ENCODE measurements at places on chromosomes 6 and 20.

DNA sequence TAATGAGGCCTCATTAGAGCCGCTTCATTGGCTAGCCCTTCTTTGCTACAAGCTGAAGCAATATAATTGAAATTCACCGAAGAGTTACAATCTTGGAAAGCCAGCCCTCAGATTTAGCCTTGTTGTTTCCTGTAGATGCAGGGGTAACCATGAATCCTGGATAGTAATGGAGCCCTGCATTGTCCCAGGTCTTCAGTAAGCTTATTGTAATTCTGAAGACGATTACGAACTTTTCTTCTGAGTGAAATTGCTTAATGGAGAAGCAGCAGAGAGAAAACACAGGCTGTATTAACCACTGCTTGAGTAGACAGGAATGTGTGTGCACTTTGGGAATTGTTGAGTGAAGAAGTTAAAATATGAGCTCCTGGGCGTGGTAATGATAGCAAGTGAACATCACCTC lies 26.3 kb upstream of the NAA20 start:
- no peak for DNase-seq

DNA sequence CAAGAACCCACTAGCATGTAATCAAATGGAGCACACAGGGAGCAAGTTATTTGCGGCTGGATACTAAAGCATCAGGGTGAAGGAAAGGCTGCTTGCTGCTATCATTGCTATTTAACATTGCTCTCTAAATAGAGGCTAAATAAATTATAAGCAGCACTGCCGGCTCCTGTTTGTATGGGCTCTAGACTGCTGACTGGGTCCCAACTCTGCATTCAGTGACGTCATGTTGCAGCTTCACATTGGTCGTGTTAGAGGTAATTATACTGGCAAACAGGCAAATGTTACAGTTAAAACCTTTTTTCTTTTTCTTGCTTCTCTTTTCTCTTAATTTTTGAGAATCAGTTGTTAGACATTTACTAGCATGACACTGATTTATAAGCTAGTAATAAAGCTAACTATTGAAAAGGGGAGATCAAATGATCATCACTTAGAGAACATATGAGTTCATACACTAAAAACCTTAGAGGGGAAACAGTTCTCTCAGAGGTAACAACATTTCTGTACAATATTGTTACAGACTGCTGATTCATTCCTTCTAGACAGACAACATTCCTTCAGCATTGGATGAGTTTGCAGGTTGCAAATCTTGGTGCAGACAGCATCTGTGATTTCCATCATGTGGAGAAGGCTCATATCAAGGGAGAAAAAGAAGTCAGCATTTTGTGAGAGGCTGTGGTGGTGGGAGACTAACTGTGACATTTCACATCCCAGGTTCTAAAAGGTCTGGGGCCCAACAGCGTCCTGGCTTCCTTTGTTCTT lies 15.9 kb downstream of the RFPL4B start:
- DNase-seq = no peak

GRCh38 chr6:79127660-79128059 lies 49.6 kb upstream of the PHIP start:
- no peak for DNase-seq

DNA sequence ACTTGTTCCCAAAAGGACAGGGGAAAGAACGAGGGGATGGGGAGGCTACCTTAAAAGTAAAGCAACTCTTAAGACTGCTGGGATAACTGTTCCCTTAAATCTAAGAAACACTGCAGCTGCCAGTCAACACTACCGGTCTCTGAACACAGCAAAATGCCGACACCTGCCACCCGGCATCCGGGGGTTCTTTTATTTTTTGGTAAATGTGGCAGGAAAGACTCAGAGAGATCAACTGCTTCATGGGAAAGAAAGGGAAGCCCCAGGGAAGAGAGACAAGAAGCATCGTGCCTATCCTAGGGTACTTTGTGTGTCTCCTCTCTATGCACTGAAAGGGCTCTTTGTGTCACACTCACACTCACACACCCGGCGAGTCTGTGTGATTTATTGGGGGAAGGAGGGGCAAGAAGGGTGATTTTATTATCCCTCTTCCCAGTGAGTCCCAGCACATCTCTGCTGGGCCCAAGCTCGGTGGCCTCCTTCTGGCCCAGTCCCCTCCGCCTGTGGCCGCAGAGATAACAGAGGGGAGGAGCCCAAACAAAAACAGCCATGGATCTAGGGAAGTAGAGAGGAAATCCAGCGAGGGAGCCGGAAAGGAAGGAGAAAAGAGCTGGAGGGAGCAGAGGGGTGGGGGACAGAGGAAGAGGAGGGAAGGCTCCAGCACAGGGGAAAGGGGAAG lies 1.4 kb downstream of the FYN start:
- peak; percentile 55 for DNase-seq

GRCh38 chr6:151257985-151258445 lies 18.2 kb downstream of the AKAP12 start:
- DNase-seq = no peak

- no peak for DNase-seq
Observed at GRCh38 chr20:1389703-1390580, 2.9 kb downstream of the FKBP1A start.

- no peak for DNase-seq
Observed at GRCh38 chr6:138545621-138545980, 46.3 kb upstream of the NHSL1 start.

GRCh38 chr20:20664795-20665589 lies 47.5 kb downstream of the RALGAPA2 start:
- DNase-seq = peak; percentile 20

- DNase-seq = no peak
Observed at GRCh38 chr6:161150136-161150535, 123.7 kb downstream of the AGPAT4 start.

GRCh38 chr20:38159566-38159956 lies 5.5 kb downstream of the TGM2 start:
- no peak for DNase-seq

DNA sequence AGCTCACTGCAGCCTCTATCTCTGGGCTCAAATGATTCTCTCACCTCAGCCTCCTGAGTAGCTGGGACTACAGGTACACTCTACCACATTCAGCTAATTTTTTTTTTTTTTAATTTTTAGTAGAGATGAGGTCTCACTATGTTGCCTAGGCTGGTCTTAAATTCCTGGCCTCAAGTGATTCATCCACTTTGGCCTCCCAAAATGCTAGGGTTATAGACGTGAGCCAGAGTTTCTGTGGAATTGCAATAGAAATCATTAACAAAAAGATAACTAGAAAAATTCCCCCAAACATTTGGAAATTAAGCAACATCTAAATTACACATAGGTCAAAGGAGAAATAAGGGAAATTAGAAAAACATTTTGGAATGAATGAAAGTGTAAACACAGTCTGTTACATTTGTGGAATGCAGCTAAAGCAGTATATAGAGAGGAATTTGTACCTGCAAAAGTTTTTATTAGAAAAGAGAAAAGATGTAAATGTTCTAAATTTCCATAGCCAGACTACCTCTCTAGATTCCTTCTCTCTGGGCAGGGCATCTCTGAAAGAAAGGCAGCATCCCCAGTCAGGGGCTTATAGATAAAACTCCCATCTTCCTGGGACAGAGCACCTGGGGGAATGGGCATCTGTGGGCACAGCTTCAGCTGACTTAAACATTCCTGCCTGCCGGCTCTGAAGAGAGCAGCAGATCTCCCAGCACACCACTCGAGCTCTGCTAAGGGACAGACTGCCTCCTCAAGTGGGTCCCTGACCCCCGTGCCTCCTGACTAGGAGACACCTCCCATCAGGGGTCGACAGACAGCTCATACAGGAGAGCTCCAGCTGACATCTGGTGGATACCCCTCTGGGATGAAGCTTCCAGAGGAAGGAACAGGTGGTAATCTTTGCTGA lies 51.3 kb downstream of the ATRN start:
- DNase-seq = no peak

GRCh38 chr6:127582777-127583462 lies 5.9 kb downstream of the C6orf58 start:
- no peak for DNase-seq

- DNase-seq = no peak
Observed at GRCh38 chr6:105193647-105194046, 13.8 kb upstream of the POPDC3 start.

DNA sequence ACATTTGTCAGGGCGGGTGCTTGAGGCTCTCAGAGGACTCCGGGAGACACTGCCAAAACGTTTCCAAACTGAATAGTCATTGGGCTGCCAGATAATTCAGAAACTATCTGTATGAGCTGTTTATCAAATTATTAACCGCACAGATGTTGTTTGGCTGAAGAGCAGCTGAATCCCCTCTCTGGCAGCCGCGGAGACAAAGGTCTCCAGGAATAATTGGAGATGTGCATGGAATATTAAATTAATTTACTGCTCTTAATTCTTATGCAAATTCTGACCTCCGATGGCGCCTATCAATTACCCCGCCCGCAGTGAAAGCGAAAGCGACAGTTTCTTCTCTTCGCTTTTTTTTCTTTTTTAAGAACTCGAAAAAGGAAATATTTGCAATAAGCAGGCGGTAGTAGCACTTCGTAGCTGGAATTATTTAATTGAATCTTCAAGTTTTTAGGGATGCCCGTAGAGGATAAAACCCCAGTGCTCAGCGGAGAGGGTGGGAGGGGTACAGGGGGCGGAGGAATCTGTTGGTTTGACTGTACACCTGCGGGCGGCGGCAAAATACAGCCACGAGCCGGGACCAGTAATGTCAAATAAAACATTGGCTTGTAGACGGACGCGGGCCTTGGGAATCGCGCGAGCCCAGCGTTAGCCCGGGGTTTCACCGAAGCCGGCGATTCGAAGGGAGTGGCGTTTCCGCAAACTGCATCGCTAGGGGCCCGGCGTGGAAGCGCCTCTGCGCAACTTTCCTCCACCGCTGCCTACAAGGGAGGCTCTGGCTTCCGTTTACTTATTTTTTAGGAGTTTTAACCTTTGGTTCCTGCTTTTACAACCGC lies 6.2 kb downstream of the LINC00237 start:
- DNase-seq = no peak

GRCh38 chr6:83038246-83038645 lies 27.4 kb downstream of the UBE3D start:
- DNase-seq = no peak

GRCh38 chr20:38108986-38109541 lies 56.0 kb downstream of the TGM2 start:
- no peak for DNase-seq

All from HuH-7.5 (cell line).